ENCODE measurements at places on chromosomes 7 and 10.
A peak's percentile ranks its signal among the peaks of the same experiment; 100 is the strongest.

DNA sequence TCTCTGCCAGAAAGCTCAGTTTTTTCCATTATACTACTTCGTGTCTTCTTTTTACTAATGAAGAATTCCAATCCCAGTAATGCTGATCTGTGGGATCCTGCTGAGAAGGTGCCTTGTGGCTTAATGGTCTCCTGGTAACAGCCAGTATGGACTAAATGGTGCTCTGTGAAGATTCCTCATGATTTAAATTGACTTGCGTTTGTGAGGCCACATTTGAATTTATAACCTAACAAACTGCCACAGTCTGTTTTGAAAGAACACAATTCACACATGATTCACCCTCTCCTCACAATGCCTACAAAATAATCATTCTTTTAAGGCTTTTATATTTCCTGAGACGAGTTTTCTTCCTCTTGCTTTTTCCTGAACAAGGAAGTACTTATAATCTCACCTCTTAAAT is 140.0 kb downstream of the MBL2 start:
- DNase-seq = no peak

DNA sequence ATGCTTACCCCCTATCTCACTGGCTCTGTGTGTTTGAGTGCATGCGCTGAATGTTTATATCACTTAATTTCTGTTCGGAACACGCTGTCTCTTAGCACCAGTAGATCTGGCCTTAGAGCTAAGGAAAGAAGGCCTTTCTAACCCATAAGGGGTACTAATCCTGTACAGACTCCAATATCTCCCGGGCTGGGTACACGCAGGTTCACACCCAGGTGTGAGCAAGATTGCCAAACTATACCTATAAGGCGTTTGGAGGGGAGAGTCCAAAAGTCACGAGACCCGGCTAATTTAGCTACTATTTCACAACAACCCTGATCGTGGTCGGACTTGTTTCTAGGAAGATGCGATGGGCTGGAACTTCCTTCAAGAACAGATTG is 727 bp upstream of the PDSS1 start:
- DNase-seq = no peak

DNA sequence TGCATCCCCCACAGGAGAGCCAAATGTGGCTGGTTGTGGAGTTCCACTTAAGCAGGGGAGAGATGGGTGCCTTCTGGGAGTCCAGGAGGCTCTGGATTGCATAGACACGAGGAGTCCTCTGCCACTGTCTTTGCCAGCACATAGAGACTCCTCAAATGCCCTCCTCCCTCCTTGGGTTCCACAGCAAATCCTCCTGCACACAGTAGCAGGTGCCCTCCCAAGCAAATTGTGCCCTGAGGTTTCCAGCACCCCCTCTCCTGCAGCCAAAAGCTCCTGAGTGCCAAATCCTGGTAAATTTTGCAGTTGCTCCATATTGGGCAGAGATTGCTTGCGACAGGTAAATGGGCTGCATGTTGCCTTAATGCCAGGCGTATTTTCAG is 5.8 kb downstream of the EVX1 start:
- no peak for DNase-seq

DNA sequence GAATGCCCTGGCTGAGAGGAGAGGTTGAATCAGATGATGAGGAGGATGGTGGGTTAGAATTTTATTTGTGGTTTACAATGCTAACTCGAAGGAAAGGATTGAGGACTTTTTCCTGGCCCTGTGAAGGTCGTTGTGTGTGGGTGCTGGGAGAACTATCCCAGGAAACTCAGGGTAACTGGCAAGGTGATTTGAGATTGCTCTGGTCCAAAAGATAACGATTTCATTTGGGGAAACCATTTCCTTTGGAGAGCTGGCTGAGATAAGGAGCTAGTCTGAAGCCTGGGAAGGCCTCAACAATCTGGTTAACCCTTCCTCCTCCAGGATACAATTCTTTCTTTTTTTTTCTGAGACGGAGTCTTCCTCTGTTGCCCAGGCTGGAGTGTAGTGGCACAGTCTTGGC is 33.0 kb downstream of the HK1 start:
- no peak for DNase-seq

GRCh38 chr7:57868771-57869483 is 418.9 kb downstream of the ZNF716 start:
- DNase-seq = no peak

GRCh38 chr7:28856656-28857055 is 101.5 kb downstream of the TRIL start:
- DNase-seq = no peak

GRCh38 chr7:83827036-83827435 is 178.1 kb upstream of the SEMA3E start:
- no peak for DNase-seq

- no peak for DNase-seq
These were observed 50.4 kb upstream of the GRM8 start for GRCh38 chr7:127303102-127303501.

DNA sequence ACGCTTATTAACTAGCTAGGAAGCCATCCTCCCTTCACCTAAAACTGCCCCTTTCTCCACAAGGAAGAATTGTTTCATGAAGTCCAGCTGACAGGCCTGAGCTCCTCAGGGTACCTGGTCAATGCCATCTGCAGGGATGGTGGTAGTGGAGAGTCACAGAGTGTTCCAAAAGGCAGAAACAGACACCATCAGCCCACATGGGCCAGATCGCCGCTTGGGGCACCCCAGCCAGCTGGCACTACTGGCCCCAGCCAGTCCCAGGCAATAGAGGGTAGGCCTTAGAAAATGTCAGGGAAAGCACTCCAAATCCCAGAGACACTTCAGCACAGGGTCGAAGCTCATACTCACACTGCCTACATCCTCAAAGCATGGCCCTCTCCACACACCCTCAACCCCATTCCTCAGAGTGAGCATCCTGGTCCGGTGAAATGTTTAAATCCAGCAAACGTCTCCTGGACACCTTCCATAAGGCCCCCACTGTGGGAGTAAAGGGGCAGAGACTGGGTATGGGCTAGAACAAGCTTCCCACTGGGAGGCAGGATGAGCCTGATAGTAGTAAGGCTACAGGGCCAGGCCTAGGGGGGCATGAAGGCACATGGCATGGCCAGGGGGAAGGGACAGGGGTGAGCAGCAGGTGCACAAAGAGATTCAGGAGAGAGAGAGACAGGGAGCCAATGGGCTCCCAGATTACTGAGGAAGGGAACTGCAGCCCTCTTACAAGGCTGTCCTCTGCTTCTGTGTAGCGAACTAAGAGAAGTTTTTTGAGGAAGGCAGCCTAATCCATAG is 1.9 kb downstream of the LRRC20 start:
- no peak for DNase-seq

GRCh38 chr10:29150010-29150409 is 138.9 kb upstream of the LYZL1 start:
- no peak for DNase-seq

GRCh38 chr10:11328264-11329061 is 283.0 kb downstream of the USP6NL start:
- no peak for DNase-seq

DNA sequence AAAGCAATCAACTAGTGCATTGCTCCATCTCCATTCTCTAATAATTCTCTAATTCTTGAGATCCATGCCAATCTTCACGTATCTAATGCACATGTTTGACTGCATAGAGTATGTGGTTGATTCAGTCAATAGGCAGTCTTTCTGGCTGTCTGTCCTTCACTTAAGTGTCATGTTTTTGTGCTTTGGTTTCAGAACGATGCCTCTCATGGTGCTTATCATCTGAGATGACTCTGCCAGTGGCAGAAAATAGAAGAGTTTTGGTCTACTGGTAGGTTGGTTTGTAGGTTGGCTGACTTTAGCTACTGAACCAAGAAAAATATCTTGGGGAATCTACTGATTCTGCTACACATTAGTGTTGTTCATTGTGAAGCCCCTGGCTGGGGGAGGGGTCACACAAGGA is 364.2 kb downstream of the SFMBT2 start:
- DNase-seq = no peak

- DNase-seq = peak; percentile 77
These were observed 87.0 kb downstream of the TBXAS1 start for GRCh38 chr7:139915864-139916716.

DNA sequence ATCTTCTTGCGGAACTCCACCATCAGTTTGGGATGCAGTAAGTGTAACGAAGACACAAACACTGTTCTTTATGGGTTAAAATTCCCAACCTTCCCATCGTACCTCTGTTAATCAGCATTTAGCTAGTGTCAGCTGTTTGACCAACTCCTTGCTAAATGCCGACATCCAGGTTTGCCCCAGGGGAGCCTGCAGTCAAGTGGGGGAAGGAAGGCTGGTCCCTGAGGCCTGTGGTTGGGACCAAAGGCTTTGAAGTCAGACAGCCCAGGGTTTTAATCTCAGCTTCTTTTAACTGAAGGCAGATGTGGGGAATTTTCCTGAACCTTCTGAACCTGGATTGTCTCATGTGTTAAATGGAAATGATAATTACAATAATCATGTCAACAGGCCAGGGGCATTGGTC is 443.7 kb downstream of the GLRX3 start:
- DNase-seq = no peak

- no peak for DNase-seq
These were observed 10.6 kb downstream of the SLC25A16 start for GRCh38 chr10:68516766-68517165.

DNA sequence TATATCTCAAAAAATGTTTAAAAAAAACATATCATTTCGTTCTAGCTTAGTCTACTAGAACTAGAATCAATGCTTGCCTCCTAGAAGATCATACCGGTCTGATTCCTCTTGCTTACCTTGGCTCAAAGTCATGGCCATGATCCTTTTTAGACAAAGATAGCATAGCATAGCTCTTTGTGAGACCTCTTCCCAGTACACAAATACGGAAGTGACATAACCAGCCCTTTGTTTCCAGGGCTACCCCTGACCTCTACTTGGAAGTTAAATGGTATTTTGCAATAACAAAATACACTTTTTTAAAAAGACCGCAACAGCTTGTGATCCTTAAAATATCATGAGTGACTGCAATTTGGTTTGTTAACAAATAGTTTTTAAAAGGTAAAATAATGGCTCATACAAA is 130.7 kb upstream of the NOBOX start:
- no peak for DNase-seq

GRCh38 chr7:24637706-24638105 is 64.5 kb downstream of the PALS2 start:
- no peak for DNase-seq

DNA sequence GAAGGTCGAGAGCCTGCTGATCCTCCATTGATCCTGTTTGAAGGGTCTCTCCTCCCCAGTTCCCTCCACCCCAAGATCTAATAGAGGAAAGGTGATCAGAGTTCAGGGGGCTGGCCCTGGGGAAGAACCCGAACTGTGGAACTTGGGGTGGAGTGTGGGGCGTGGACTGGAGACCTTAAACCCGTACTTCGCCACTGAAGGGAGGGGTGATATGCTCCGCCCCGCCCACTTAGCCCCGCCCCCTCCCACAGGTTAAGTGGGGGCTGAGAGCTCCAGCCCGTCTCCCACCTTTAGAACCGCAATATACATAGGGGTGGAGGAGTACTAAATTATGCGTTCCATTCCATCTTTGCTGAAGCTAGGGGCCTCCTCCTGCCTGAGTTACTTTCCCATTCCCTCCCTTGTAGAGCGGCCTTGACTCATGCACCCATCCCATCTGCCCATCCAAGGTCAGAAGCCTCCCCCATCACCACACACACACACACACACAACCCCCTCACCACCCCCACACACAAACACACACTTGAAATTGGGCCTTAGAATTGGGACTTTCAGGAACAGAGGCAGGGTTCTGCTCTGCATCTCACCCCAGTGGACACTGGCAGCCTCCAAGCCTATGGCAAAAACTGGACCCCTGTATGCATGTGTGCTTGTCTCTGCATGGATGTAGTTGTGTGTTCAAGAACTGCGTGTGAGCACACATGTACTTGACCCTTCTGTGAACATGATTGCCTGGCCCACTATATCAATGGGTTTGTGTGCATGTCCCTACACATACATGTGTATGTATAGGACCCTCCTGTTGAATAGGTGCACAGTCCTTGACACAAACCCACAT is 991 bp downstream of the SEMA4G start:
- DNase-seq = no peak

DNA sequence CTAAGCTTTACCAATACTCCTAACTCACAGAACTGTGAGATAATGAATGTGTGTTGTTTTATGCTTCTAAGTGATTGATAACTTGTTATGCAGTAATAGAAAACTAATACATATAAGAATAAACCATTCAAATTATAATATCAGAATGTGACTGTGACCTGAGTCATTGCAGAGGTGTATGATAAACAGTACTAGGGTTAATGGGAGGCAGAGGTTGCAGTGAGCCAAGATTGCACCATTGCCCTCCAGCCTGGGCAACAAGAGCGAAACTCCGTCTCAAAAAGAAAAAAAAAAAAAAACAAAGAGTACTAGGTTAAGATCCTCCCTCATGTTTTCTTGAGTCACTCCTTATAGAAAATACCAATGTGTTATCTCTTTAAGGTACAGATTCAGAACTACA is 950.3 kb downstream of the SORCS1 start:
- DNase-seq = no peak

- no peak for DNase-seq
These were observed 903 bp upstream of the NT5C2 start for GRCh38 chr10:103193820-103194529.

DNA sequence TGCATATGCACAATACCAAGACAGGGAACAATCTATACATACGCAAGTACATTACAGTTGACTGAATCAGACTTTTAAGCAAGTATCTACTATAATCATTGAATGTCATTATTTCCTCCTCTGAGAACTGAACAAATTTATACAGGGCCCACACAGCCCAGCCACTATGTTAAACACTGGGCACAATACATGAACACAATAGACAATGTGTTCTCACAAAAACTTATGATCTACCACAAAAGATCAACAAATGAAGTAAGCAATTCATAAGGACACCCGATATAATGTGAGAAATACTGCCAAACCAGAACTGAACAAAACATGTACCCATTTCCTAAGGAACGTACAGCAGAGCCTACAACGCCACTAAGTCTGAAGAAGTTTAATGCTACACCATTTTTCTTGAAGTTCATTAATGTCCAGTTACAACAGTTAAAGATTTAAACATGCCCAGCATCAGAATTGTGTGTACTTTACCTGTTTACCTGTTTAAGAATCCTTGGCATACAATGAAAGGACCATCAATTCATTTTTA is 31.5 kb downstream of the SHTN1 start:
- DNase-seq = no peak

DNA sequence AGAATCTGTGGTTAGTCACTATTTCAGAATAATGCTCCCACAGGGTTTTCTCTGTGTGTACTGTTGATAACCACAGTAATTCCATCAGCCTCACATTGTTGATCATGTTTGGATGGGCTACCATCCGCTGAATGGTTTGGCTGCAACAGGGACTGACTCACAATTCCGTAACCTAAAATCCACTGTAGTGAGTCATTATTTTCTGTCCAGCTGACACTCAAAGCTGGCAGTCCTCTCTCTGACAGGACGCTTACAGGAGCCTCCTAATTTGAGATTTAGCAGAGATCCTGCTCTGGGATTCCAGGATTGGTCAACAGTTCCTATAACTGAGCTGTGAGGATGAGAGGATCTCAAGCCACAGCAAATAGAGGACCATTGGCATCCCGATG is 32.7 kb downstream of the VWA2 start:
- no peak for DNase-seq

DNA sequence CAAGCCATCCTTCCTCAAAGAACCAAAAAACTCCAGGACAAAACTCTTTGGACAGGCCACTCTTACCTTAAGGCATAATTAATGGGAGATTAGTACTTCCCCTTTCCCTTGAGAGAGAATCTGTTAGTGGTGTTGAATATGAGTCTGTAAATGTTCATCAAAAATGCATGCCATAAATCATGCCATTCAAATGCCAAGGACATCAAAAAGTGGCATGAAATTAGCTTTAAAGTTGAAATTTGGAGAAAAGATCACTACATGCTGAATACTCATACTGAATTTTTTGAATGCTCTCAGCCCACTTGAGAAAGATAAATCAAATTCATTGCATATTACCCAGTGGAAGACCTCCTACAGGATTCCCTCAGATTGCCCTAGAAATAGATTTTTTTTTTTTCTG is 6.7 kb downstream of the NRCAM start:
- DNase-seq = no peak
